ENCODE measurements at places on chromosomes 16 and 17.
A peak's percentile ranks its signal among the peaks of the same experiment; 100 is the strongest.

- DNase-seq = no peak
Measured at GRCh38 chr17:17120294-17120693, 78.0 kb downstream of the MPRIP start.

DNA sequence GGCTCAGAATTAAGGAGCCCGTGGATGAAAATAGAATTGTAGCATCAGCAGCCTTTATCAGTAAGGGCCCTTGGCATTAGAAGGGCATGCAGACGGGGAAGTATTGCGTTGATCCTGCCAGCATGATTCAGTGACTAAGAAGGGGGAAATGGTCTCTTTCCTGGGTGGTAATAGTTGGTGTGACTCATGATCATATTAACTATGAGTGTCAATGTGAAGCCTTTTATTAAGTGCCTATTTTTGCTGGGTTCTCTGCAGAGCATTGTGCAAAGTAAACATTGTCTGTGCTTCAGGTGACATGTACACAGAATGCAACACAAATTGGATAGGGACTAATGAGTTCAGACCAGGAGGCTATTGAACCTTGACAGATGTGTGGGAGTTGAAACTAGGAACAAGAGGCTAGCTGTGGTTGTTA, 24.5 kb downstream of the RCVRN start:
- no peak for DNase-seq

GRCh38 chr17:59525668-59526067, 39.7 kb upstream of the DHX40 start:
- DNase-seq = no peak

GRCh38 chr17:82031885-82032627, 578 bp downstream of the RAC3 start:
- peak; percentile 89 for DNase-seq

DNA sequence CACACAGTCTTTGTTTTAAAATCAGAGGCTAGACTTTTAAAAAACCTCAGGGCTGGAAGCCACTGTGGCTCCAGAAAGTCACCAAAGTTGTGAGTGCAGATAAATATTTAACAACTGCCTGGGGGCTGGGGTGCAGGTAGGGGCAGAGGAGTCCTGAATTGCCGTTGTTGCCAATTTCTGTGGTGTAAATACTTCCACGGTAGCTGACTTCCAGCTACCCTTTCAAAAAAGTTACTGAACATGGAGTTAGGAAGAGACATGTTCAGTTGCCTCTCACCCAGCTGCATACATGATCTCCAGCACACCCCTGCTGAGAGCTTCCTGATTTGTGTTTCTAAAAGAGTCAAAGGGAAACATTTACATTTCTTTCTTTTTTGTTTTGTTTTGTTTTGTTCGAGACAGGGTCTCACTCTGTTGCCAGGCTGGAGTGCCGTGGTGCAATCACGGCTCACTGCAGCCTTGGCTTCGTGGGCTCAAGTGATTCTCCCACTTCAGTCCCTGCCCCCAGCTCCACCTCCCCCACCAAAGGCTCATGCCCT, 58.7 kb downstream of the PLXDC1 start:
- DNase-seq = no peak

- DNase-seq = peak; percentile 84
Measured at GRCh38 chr17:48241131-48241591, 133.6 kb downstream of the SNX11 start.
